Fibroblast of upper back skin (primary cell): ENCODE measurements at places on chromosomes 3 and 15.

- DNase-seq, result no peak
Observed at GRCh38 chr3:194306771-194307640, 44.1 kb downstream of the CPN2 start.

DNA sequence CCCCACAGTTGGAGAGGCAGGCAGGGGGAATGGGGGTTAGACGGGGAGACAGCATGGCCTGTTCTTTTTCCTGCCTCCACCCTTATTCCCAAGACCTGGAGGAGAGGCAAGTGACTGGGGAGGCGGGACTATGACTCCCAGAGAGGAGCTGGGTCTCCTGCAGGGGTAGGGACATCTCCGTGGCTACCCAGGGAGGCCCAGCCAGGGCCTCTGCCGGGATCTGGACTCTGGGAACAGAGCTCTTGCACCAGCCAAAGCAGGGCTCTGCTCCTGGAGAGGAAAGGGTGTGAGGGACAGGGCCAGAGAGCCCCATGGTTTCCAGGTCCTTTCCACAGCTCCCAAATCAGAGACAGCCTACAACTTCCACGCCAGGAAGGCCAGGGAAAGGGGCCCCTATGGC, 22.8 kb downstream of the CFAP100 start:
- no peak for DNase-seq

GRCh38 chr3:1117843-1118473, 25.1 kb downstream of the CNTN6 start:
- DNase-seq, result peak; percentile 49

- DNase-seq, result no peak
Observed at GRCh38 chr15:100106732-100107131, 235.0 kb downstream of the ADAMTS17 start.

DNA sequence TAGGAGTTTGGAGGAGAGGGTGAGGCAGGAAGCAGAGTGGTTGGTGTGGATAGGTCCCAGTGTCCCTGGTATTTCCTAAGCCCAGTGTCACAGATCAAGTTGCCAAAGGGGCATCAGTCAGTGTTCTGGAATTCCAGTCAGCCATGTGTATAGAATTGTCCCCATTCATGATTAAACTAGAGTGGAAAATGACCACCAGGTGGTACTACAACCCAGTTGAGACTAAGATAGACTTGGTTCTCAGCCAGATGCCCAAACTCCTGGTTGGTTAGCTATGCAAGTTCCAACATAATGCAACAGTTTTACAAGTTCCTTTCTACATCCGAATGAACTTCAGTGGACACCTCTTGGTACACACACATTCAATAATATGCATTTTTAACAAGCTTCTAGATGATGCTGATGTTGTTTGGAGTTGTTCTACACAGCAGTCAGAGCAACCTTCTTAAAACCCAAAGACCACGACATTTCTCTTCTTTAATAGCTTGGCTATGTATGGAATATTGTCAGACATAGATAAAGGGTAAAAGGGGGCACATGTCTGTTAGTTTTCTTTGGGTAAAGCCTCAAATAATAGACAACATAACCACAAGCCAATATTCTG, 8.4 kb upstream of the ATR start:
- DNase-seq, result peak; percentile 75

GRCh38 chr3:13537244-13537908, 11.5 kb upstream of the FBLN2 start:
- no peak for DNase-seq

DNA sequence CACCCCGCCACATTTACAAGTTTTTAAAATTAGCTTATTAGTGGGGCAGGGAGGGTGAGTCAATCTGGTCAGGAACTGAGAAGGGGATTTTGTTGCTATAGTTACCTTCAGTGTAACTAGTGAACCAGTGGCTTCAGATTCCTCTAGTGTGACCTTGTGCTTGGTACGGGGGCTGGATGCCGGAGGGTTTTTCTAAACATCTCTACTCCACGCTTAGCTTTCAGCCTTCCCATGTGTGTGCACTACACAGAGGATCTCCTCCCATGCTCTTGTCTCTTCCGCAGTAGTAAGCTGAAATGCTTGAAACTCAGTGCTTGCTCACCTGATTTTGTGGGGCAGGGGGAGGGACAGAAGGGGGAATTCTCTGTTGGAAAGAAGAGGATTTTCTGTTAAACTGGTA, 67.9 kb upstream of the AKAP13 start:
- peak; percentile 34 for DNase-seq

- no peak for DNase-seq
Observed at GRCh38 chr3:156035158-156035557, 85.2 kb upstream of the KCNAB1 start.

GRCh38 chr3:133895208-133896001, at the start of gene RAB6B:
Gene RAB6B, minus strand, starts transcription at chr3:133895882. Its CDS starts 416 bp downstream, at chr3:133895466.
- DNase-seq, result peak; percentile 37

- DNase-seq, result no peak
Observed at GRCh38 chr3:55894605-55895004, 407.5 kb upstream of the WNT5A start.

DNA sequence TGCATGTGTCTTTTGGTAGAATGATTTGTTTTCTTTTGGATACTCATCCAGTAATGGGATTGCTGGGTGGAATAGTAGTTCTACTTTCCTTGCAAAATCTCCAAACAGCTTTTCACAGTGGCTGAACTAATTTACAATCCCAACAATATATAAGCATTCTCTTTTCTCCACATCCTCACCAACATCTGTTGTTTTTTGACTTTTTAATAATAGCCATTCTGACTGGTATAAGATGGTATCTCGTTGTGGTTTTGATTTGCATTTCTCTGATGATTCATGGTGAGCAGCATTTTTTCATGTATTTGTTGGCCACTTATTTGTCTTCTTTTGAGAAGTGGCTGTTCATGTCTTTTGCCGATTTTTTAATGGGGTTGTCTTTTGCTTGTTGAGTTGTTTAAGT, 55.8 kb downstream of the ST8SIA2 start:
- DNase-seq, result peak; percentile 70

DNA sequence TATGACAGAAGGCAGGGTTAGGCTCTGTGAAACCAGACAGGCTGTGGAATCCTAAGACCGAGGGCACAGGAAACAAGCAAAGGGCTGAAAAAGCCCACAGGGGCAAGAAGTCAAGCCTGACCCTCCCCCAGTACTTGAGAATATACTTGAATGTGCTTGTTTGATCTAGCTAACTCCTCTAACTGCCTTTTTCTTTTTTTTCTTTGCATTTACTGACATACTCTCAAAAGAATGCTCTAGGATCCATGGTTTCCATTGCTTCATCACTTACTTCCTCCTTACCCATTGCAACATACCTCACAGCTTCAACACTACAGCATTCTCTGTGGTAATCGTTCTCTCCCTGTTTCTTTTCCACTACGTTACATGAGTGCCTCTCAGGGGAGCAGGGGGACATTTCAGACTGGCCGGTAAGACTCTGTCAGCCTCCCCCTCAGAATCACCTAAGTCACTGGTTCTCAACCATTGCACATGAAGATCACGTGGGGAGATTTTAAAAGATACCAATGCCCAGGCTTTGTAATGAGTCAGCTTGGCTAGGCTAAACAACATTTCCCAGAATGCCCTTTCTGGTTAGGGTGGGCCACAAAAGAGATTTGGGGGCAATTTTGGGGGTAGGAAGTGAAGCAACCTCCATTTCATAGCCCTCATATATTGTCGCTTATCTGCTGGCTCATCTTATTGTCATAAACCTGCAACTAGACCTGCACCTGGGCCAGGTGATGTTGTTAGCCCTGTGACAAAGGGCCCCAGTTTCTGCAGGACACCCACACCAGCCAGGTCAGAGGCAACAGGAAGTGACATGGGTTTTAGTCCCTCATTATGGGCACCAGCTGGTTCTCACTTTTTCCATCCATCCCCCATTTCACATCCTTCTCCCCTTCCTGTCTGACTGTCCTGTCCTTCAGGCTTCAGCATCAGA, 24.6 kb upstream of the RSL24D1 start:
- DNase-seq, result peak; percentile 94

- no peak for DNase-seq
Observed at GRCh38 chr3:195911041-195911945, 2.9 kb upstream of the TNK2 start.

DNA sequence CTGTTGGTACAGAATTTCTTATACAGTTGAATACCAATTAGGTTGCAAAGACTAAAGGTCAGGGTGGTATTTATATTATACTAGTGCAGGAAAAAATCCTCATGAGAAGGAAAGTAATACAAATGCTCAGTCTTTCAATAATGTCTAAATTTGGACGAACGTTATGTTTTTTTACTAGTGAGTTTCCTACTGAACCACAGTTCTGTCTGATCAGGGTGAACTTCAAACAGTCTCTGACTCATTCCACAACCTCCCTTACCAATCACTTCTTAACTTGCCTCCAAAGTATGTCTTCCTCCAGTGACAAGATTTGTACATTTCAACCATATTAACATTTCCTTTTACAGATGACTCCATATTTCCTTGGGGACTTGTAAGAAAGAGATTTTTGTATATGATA, 3.4 kb downstream of the TMEM212 start:
- peak; percentile 79 for DNase-seq

- DNase-seq, result no peak
Observed at GRCh38 chr3:109125902-109126301, 8.0 kb upstream of the MORC1 start.

- no peak for DNase-seq
Observed at GRCh38 chr3:100129941-100130340, 15.6 kb upstream of the FILIP1L start.

GRCh38 chr3:46105306-46105919, 78.1 kb upstream of the XCR1 start:
- no peak for DNase-seq

DNA sequence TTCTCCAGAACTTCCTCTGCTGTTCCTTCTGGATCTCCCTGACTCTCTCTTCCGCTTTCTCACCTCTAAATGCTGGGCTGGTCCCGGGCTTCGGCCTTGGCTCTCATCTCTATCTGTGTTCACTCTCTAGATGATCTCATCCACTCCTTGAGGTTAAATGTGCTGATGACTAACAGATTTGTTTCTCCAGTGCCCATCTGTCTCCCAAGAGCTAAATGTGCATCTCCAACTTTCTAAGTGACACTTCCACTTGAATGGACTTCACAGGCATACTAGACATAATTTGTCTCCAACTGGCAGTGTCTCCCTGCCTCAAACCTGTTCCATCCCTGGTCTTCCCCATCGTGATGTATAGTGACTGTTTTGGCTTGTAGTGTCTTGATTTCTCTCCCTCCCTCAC, 95.3 kb downstream of the ITPR1 start:
- DNase-seq, result peak; percentile 26

- peak; percentile 19 for DNase-seq
Observed at GRCh38 chr3:195873971-195874370, 34.4 kb downstream of the TNK2 start.

DNA sequence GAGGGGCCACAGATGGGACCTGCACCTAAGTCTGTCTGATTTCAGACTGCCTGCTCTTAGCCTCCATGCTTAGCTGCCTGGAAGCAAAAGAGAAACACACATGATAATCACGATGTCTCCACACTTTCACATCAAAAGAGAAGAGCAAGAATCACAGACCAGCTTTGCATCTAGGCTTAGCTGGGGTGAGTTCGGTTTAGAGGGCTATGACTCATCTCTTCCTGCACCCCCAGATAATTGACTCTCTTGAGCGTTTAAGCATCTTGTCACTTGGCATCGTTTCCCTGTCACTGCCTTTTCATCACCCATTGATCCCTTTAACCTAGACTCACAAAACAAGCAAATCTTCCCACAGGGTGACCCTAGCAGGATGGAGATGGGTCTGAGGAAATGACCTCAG, 124.0 kb downstream of the NTRK3 start:
- DNase-seq, result no peak

- peak; percentile 28 for DNase-seq
Observed at GRCh38 chr15:60797444-60798040, 318.6 kb upstream of the ICE2 start.

- DNase-seq, result peak; percentile 5
Observed at GRCh38 chr15:90421527-90421926, 33.5 kb downstream of the IQGAP1 start.

DNA sequence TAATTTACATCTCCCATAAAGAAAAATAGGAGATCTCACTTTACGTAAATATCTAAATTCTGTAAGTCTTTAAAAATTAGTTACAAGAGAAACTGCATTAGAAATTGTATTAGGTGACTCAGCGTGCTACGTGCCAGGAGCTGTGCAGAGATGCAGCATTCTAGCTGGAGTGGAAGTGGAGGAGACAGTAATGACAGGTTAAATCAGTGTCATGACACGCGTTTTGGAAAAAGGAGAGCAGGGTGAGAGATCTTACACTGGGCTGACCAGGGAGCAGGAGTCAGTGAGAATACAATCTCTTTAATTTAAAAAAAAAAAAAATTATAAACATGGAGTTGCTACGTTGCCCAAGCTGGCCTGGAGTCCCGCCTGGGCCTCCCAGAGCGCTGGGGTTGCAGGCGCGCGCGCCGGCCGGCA, 635 bp downstream of the TUBGCP5 start:
- DNase-seq, result peak; percentile 43

DNA sequence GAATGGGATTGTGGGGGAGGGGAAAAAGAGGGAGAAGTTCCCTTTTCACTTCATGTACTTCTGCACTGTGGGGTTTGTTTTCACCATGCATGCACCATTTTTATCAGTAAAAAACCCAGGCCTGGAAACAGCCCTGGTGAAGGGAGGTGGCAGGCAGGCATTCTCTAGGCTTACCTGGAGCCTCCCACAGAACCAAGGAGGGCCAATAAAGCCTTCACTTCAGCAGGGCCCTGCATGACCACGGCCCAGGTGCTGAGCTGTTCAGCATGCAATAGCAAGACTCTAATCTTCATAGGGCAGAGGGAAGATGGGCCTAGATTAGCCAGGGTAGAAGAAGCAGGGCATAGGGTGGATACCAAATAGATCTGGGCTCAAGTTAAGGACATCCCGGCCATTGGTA, 49.6 kb downstream of the SCN5A start:
- DNase-seq, result no peak

- no peak for DNase-seq
Observed at GRCh38 chr3:41674449-41674848, 287.5 kb downstream of the ULK4 start.

DNA sequence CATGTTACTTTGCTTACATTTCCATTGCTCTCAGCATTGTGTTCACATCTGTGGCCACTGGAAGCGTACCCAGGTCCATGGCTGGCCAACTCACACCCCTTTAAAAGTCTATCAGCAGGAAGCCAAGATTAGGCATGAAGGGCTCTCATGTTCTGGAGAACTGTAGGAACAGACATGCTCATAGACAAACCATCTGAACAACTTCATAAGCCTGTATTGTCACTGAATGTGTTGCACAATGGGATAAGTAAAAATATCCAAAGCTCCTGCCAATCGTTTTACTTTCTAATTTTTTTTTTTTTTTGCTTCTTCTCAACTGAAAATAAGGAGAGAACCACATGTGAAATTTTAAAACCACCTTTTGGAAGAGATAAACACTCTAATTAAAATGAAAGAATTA, 6.4 kb downstream of the RPLP1 start:
- DNase-seq, result no peak

GRCh38 chr15:98543237-98543636, 105.1 kb upstream of the IGF1R start:
- no peak for DNase-seq

DNA sequence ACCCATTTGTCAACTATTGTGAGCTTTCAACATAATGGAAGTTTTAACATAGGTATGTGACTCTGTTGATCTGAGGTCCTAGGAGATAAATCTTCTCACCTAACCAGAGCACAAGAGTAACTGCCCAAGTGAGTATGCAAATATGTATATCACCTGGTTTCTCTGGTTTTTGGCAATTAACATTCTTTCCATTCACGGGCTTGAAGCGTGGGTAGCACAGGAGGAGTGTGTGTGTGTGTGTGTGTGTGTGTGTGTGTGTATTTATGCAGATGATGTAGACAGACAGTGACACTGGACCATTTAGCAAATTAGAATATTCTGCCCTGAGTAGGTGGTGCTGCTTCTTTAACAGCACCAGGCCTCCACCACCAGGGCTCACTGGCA, 15.0 kb downstream of the EPHB1 start:
- DNase-seq, result no peak
